ENCODE measurements at places on chromosomes 3 and 15.

DNA sequence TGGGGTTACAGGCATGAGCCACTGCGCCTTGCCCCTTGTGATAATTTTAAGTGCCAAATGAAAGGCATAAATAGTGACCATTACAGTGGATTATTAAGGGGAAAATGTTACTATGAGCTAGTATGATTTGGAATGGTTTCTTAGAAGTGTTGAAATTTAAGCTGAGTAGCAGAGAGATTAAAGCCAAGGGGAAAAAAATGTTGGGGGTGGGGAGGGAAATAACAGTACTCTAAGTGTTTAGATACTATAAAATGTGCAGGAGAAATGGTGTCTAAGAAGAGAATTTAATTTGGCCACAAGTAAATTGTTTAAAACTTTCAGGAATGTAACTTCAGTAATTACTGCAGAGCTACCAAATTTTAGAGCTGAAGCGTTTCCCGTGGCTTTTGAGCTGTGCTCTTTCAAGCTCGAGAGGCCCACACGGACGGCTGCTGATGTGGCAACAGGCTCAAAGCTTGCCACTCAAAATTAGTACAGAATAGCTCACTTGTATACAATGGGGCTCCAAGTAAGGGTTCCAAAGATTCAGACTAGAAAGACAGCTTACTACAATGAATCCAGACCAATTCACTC lies 23.9 kb upstream of the SLC12A8 start:
- no peak for DNase-seq

- DNase-seq: no peak
These were observed 602.8 kb downstream of the FOXP1 start for GRCh38 chr3:70980646-70981170.

- no peak for DNase-seq
These were observed 16.8 kb downstream of the BMF start for GRCh38 chr15:40091861-40092255.

- DNase-seq: no peak
These were observed 245.7 kb upstream of the HES1 start for GRCh38 chr3:193890016-193890897.

- DNase-seq: no peak
These were observed 25.6 kb upstream of the GOLGA6L2 start for GRCh38 chr15:23472678-23473077.

GRCh38 chr3:58352626-58353025 lies 19.9 kb downstream of the PXK start:
- no peak for DNase-seq

DNA sequence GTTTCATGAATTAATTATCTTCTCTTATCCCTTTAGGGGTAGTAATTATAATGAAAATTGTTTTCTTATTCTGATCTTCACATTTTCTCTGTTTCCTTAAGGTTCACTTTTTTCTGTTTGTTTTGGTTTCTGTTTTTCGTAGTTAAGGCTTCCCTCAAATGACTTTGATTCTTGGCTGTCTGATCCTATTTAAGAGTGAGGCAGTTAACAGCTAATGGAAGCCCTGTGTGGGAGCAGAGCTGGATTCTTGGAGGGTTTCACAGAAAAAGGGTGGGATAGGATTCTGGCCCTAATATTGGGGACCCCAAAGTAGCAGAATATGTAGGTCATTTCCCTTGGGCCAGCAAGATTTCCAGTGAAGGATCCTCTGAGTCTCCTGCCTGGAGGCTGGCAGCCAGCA lies 6.8 kb upstream of the AMOTL2 start:
- DNase-seq: no peak

DNA sequence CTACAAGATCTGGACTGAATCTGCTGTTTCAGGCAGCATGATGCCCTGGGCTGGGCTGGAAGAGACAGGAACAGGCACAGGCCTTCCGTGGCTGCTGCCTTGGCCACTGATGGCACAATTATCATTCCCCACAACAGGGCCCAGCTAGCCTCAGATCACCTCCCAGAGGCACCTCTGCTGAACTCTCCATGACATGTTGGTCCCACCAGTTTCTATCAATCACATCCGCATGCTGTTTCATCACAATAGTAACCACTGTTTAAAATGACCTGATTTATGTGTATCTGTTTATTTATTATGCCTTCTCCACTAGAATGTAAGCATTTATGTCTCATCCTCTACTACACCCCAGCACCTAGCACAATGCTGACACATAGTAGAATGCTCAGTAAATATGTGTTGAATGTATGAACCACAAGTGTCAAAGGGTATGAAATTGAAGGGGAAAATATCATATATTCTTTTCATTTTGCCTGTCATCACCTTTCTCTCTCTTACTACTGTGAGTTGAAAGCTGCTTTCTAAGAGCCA lies 32.7 kb upstream of the ZBTB38 start:
- DNase-seq: no peak

DNA sequence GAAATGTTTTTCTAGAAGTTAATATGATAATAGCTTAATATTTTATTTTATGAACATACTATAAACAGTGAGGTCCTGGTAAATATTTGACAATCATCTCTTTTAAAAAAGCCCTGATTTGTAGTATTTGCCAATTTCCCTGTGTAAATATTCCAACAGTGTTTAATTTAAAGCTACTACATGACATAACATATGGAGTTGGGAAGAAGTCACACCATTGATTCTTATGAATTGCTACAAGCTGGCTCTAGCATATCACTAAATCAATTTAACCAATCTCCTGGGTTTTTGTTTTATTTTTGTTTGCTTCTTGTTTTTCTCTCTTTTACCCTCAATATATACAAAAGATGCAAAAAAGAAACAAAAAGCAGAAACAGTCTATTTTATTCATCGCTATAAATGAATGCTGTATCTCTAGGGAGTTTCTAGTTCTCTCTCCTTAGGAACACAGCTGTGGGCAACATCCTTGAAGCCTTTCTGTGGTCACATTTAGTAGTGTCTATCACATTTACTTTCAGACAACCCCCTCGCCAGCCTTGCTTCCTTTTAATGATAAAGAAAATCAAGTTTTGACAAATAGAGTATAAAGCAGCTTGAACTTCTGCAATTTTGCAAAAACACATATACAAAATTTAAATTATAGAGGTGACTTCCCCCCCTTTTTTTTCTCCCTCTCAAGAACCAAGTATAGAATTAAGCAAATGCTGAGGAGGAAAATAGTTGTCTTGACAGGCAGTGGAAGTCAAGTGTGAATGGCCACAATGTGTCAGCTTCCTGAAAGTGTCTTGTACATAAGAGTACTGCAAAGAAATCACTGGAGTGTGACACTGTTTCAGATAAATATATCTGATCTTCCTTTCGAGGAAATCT lies 21.4 kb downstream of the CCR1 start:
- DNase-seq: no peak

- DNase-seq: no peak
These were observed 442.0 kb downstream of the MAGI1 start for GRCh38 chr3:65596571-65597225.

- DNase-seq: no peak
These were observed 57.7 kb downstream of the KLHL25 start for GRCh38 chr15:85737061-85737460.

- DNase-seq: no peak
These were observed 90.6 kb downstream of the RSL24D1 start for GRCh38 chr15:55106155-55106554.

DNA sequence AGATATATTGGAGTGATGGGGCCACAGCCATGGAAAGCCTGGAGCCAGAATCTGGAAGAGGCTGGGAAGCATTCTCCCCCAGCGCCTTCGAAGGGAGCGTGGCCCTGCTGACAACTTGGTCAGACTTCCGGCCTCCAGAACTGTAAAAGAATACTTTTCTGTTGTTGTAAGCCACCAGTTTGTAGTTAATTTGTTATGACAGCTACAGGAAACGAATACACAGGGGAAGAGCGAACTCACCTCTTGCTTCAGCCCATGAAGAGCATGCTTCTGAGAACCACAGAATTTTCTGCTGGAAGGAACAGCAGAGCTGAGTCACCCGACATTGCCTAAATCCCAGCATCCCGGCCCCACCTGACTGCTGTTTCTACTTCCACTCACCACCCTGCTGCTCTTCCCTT lies 501.7 kb downstream of the SHQ1 start:
- DNase-seq: no peak

DNA sequence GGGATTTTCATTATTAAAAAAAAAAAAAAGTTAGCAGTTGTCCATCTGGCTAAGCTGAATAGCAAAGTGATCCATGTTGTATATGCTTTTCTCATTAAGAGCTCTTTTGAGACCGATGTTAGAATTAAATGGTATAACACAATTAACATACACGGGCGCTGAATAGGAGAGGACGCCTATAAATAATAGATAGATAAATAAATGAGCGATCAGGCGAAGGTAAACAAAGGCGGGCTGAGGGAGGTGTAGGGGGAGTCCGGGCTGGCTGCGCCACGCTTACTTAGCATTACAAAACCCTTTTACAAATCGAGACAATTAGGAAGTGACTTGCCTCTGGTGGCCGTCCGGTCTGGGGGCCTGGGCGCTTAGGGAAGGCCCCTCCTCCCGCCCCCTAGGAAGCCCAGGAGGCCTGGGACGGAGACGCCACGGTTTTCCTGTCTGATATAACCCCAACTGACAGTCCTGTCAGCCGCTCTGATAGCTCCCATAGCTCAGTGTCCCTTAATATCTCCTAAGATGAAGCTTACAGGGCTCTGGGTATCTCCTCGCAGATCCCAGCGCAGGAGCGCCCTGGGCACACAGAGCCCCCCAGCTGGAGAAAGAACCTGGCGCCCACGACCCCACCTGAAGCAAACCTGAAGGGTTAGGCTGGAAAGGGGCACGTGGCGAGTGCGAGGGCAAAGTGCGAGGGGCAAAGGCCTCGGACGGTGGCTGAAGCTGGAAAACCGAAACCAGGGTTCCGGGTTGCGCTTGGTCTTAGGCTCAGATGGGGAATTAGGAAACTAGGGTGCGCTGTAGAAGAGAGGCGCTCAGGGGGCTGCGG lies 3.6 kb downstream of the SOX14 start:
- DNase-seq: no peak

- DNase-seq: no peak
These were observed 241.9 kb downstream of the NTRK3 start for GRCh38 chr15:88014454-88015160.

DNA sequence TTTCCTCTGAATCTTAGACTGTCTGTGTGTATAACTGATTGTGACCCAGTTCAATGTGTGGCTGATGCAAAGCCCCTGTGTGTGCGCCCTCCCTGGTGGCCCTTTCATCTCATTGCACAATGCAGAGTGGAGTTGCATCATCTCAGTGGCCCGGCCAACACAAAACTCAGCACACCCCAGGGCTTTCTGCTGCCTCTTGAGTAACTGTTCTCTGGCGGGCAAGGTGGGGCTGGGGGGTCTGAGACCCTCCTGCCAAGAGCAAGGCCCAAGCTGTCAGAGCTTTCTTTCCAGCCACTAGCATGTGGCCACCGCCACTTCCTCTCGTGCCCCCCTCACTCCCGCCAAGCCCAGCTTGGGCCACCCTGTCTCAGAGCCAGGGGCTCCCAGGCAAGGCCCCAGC lies 80.7 kb upstream of the ALDH1L1 start:
- no peak for DNase-seq

DNA sequence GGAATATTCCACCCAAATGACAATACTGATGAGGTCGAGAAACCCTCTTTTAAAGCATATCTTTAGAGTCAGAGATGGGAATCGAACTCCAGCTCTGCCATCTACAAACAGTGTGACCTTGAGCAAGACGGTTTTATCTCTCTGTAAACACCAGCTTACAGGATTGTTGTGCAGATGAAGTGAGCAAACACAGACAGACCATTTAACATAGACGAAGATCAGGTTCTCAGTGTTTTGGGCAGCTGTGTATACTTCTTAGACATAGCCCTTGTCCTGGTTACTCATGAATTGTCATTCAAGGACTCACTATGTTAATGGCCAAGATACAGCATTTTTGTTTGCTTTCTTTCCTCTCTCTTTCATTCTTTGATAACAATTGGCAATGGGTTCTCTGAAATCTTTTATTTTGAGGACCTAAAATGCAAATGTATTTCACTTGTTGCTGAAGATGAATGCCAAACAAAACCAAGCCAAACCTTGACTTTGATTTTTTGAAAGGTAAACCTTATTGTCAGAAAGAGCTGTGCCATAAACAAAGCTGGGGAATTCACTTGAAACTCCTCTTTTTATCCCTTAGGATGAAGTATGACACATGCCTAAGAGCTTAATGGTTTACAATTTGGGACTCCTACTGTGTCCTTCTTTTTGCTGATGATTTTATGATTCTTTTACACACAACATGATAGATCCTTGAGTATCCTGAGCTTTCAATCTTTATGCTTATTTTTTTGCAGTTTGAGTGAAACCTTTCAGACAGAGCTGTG lies 250.0 kb upstream of the PDZRN3 start:
- peak; percentile 22 for DNase-seq

DNA sequence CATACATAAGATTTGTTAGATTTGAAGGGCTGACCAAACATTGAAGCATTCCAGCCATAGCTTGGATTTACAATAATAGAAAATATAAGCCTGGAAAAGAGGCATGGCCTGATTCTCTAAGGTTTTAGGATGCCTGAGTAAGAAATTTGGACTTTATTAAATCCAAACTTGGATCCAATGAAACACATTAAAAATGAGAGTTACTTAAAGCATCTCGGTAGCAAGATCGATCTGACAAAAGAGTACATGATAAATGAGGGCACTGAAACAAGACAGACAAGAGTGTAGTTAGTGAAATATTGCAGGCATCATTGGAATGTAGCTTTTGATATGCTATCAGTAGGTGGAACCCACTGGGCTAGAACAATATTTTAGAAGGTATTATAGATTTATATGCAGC lies 855.7 kb upstream of the DPPA4 start:
- DNase-seq: no peak

DNA sequence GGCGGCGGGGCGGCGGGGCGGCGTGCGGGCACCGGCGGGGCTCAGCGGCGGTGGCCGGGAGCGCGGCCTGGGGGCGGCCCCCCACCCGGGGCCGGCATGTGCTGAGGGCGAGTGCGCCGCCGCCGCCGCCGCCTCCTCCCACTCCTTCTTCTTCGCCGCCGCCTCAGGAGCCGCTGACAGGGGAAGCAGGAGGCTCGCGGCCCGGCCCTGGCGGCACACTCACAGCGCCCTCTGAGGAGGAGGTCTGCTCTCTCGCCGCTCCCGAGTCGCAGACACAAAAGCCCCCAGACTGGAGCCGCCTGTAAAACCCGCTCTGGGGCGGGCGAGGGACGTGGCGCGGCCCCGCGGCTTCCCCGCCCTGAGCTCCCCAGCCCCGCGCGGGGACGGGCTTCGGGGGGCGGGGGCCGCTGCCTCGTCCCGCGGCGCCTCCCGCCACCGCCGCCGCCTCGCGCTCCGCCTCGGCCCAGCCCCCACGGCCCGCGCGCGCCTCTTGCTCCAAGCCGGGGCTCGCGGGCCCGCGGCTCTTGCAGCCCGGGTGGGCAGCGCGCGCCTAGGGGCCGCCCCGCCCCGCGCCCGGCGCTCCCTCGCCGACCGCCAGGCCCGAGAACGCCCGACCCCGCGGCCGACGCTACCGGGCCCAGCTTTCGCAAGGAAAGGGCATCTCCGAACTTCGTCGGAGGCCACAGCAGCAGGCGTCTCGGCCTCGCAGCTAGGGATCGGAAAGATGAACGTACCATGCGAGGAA lies at the start of gene PYGO1:
Gene PYGO1, minus strand, starts transcription at position 276 of the 745 bp plus-strand sequence. CDS start 462 bp downstream, outside the sequence.
- DNase-seq: no peak
